ENCODE measurements at places on chromosomes 16 and 17.

- DNase-seq = no peak
Observed at GRCh38 chr16:88489163-88489741, 36.2 kb downstream of the ZFPM1 start.

DNA sequence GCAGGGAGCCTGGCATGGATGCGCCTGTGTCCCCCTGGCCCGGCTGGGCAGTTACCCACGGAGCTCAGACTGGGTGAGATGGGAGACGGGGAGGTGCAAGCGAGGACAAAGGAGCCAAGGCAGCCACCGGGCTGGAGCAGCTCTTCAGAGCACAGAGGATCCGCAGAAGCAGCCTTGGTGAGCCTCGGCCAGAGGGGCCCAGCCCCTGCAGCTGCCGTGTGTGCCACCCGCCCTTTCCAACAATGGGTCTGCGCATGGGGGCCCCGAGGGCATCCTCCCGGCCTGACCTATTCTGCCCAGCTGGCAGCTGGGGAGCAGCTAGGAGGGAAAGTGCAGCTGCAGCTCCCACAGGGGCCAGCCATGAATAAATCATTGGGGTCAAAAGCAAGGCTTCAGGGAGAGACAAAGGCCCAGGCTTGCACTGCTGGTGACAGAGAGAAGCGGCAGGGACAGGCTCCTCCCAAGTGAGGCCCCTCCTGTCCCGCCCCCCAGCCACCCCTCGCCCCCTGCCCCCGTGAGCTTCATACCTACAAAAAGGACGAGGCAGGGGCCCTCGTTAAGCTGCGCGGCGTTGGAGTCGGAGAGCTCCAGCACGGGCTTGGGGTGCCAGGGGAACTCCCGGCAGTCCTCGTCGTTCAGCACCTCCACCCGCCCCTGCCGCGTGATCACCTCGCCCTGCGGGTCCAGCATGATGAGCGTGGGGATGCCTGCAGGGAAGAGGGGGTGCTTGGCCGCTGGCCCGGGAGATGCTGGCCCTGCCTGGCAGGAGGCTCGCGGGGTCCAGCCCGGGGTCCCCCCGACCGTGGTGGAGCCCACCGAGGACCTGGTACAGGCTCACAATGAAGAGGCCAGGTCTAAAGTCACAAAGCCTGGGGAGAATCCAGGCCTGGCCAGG is 22.6 kb downstream of the MRM3 start:
- no peak for DNase-seq

DNA sequence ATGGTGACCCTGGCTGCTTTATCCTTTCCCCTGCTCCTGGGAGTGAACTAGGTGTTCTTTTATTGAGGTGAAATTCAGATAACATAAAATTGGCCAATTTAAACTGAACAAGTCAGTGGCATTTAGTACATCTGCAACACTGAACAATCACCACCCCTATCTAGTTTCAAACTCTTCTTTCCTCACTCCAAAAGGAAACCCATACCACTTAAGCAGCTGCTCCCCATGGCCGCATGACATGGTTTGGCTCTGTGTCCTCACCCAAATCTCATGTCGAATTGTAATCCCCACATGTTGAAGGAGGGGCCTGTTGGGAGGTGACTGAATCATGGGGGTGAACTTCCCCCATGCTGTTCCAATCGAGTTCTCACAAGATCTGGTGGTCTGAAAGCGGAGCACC is 154.1 kb downstream of the STX8 start:
- DNase-seq = no peak

GRCh38 chr16:11224096-11224893 is 31.7 kb downstream of the SOCS1 start:
- peak; percentile 88 for DNase-seq

DNA sequence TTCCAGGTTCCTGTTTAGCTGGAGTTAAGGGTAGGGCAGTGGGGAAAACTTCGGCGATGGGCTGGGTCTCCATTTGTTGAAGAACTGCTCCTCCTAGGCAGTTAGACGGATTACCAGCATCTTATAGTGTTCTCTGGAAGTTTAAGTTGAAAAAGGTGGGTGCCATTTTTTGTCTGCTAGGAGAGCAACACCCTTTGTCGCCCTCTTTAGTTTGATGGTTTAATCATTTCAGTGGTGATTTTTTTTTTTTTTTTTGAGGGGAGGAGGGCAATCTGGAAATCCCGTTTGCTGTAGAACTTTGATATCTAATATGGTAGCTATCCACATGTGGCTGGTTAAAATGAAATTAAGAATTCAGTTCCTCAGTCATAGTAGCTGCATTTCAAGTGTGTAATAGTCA is 4.1 kb downstream of the UBFD1 start:
- DNase-seq = no peak

DNA sequence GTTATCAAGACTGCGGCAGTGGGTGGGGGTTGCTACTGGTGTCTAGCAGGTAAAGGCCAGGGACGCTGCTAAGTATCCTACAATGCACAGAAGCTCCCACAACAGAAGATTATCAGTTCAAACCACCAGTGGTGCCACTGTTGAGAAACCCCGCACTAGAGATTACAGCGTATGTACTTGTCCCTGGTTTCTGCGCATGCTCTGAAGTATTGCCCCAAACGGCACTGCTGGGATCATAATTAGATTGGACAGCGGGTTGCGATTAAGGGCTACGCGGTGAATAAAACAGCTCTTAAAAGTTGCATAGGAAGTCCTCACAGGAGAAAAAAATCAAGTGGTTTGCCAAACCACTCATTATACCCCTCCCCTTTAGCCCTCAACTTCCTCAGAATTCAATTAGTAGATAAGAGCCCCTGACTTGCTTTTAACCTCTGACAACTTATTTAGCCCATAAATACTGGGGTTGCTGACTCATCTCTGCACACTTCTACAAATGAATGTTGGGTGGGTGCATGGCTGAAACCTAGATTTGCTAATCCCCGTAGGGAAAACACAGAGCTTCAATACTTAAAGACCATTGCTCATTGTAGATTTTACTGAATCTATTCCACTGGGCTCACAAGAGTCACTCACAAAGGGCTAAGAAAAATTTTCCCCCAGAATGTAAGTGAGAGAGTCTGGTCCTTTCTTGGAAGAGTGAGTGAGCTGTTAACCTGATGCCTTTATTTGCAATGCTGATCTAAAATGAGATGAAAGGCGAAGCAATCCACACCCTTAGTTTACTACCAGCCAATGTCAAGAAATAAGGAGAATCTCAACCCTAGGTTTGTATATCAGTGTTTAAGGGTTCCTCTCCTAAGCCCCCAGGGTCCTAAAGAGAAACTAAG is 91.8 kb downstream of the RGS9 start:
- no peak for DNase-seq

DNA sequence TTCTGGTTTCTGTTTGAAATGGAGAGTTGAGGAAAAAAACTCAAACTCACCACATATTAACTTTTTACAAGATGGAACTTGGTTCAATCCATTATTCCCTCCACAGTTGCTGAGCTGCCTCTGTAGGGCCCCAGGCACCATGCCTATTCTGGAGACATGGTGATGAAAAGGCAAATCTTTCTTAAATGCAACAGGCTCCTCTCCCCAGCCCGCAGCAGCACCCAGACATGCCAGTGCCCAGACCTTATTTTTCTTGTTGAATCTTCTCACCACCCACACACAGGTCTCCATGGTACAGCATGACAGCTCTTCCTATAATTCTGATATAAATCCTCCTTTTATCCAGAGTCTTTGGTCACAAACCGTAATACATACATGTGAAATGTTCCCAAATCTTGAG is 7.6 kb downstream of the CYTH1 start:
- no peak for DNase-seq

DNA sequence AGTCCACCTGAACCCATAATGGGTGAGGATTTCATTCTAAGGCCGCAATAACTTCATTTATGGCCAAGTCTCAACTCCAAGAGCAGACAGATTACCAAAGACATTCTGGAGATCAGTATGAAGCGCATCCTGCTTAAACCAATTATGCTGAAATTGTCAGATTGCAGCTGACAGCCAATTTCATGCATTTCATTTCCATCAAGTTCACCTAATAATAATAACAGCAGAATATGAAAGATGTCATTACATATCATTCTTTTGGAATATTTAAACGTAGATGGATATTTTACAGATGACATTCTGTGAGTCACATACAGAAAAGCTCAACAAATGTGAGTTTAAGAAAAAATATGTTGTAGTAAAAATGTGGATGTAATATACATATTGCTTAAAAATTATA is 54.9 kb upstream of the NACA2 start:
- no peak for DNase-seq
